ENCODE measurements at places on chromosomes 4 and X.

DNA sequence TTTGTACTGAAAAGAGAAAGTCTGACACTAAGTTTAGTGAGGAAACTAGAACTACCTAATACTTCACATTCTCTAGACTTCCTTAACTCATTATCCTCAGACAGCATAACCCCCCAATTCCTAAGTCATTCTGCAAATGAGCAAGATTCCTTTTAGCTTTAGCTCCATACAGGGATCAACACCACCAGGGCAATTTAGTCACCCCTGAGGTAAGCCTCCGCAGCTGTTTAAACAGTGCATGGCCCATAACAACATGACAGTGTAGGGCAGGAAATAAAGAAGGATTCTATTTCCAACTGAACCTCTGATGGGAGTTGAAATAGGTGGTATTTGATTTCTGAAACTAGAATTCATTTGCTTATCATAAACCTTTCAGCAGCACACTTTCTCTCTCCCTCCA is 112.8 kb upstream of the DKK2 start:
- DNase-seq = no peak

DNA sequence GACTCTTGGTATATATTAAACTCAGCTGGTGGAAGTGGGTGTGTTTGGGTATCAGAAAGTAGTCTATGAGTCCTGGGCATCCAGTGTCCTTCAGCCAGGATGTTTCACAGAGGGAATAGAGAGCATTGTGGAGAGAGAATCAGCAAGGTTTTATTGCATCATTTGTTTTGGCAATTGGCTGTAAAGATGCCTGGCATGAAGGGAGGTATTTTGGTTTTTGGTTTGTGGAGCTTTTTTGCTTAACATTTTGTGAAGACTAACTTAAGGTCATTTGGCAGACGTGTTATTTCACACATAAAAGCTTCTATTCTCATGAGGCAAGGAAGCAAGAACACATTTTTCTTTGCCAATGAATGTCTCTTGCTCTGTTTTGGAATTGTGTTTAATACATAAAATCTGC is 71.1 kb downstream of the DCLK2 start:
- no peak for DNase-seq

DNA sequence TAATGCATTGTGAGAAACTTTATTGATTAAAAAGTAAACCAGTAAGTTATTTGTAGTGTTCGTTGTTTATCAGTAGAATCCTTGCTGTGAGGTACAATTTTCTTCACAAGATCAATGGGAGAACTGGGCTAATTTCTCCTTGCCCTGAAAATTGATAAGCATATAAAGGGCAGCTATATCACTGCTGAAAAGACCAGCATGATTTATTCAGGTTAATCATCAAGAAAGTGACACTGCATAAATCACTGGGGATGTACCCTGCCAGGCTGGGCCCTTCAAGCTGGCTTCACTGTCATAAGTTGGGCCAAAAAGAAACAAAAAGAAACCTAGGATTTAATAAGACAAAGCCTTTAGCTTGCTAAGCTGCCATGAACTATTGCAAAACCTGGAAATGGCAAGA is 746.7 kb downstream of the STPG2 start:
- DNase-seq = no peak

DNA sequence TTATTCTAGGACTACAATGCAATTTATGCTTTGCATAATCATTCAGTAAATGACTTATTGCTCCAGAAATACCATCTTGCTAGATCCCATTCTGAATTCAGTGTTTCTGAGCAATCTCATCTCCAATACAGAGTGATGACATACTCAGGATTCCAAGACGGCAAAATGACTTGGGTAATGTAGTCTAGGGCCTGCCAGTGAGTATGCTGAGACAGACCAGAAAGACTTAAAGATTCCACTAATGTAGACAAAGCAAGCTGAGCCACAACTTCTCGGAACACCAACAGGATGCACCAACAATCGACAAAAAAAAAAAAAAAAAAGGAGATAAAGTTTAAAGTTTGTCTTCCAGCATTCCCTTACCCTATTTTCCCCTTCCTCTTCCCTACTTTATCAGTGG is 919 bp upstream of the SEC24B start:
- no peak for DNase-seq

DNA sequence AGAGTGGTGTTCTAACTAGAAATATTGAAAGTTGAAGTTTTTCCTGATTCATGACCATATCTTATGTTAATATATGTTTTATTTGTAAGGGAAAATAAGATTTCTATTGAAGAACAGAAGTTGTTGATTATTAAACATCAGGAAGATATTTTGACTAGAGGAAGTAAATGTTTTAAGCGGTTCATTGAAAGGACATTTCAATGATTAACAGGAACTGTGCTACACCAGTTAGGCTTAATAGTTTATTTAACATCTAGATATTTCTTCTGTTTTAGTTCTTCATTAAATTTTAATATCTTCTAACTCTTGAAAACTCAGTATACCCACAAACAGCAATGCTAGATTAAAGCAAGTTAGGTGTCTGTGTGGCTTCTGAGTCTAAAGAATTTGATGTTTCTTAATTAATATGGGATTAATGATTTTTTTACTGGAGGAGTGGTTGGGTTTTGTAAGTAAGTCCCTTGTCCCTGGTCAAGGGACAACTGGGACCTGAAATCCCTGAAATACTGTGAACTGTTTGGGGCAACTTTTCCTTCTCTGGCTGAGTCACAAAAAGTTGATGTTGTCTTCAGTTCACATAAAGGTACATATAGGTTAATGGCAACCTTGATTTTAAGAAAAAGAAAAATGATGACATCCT is 42.9 kb upstream of the CYP4V2 start:
- DNase-seq = no peak

DNA sequence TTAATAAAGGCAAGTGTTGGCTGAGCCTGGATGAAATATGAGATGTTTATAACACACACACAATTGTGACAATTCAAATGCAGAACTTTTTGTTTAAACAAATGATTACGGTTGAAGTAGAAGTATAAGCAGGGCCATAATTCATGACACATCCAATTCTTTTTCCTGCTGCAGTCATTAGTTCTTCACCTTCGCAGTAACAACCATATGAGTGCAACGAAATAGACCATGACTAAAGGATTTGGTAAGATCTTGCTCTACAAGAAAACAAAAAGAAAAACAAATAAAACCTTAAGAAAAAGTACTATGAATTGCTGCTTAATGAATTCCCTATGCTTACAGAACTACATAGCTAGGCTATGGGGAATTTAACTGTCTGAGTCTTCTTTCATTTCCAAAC is 13.9 kb upstream of the BMPR1B start:
- DNase-seq = no peak

DNA sequence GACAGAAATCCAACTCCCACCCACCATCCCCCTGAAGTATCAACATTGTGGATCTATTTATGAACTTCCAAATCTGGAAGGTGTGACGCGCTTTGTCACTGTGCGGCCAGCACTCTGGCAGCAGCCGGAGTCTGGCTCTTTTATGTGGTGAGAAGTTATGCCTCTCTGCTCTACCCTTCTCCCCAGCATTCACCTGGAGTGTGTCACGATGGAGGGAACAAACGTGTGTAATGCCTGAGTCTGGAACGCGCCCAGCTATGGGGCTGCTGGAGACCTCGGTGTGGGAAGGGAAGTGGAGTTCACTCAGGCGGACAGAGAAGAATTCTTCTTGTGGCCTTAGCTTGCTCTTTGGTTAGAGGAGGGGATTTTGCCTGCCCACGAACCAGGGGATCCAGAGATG is 222.1 kb upstream of the RPL34 start:
- no peak for DNase-seq

DNA sequence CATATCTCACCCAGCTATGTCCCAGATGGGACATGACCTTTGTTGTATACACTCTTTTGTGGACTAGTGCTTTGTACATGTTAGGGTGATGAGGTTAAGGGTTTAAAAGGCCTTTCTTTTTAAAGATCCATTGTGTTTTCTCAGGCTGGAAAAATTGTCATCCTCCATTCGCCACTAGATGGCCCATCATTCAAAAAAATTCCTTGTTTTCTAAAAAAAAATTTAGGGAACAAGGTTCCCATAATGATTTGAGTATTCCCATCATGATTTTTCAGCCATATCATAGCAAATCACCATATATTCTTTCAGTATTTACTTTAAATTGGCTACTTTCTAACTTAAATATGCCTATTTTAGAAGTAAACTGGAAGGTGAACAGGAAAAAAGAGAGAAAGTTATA is 91.9 kb upstream of the TMEM164 start:
- no peak for DNase-seq

- DNase-seq = no peak
Measured at GRCh38 chr4:68748181-68748991, 67.4 kb upstream of the UGT2B10 start.

- DNase-seq = no peak
Measured at GRCh38 chr4:40826821-40827220, 77.1 kb downstream of the NSUN7 start.

DNA sequence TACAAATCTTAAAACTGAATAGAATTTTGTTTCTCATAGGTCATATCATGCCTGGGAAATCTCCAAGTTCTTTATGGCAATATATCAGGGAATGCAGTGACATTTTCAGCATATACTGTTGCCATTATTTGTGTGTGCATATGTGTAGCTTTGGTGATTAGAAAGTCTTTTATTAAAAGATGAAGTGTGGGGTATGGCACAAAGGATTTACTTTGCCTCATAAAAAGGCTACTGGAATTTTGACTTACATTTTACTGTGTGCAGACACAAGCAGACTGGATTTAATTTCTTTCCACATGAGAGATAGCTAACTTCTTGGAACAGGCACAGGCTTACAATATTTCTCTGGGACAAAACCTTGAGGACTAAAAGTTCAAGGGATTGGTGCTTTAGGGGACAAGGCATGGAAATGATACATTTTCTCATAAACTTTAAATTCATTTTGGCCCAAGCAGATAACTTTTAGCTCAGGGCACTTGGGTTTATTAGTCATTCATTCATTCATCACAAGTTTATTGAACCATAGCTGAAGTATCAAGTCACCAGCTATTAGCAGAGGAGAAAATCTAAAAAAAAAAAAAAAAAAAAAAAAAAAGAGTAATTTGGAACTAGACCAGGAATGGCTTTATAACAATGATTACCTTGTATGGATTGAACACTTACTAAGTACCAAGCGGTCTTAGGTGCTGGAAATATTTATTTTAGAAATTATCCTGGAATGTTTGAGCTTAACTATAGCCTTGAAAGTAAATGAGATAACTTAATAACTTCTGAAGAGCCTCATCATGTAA is 191.5 kb downstream of the SLIT2 start:
- no peak for DNase-seq

- no peak for DNase-seq
Measured at GRCh38 chr4:79209822-79210635, 115.8 kb downstream of the NAA11 start.

GRCh38 chr4:60682901-60683300 is 517.2 kb upstream of the ADGRL3 start:
- no peak for DNase-seq

- DNase-seq = no peak
Measured at GRCh38 chr4:26622913-26623312, 39.0 kb downstream of the TBC1D19 start.

DNA sequence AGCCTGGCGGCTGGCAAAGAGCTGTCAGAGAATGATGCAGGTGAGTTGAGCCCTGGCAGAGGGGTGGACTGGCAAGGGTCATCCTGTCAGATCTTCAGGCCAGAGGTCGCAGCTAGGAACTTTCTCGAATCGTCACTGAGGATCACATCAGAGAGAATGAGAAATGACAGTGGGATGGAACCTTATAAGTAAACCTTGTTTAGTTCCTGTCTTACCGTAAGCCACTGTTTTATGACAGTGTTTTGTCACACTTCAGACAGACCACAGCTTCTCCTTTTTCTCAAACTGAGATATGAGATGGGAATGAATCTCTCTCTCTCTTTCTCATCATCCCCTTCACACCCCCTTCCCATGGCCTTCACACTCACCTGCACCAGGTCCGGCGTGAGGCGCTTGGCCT is 9.3 kb downstream of the DIPK2B start:
- no peak for DNase-seq

- DNase-seq = no peak
Measured at GRCh38 chrX:79287724-79288123, 79.4 kb downstream of the ITM2A start.

DNA sequence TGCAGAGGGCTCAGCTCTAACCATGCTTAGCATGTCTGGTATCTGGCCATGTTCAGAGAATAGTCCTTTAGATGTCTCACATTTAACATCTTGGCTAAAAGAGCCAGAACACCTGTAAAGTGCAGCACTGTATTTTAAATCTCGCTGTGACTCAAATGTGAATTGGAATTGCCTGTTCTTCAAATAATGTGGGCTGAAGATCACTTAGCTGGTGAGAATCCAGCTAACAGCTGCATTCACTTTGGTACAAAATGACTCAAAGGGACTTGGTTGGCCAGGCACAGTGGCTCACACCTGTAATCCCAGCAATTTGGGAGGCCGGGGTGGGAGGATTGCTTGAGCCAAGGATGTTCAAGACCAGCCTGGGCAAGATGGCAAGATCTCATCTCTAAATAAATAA is 63.5 kb upstream of the PLAC8 start:
- DNase-seq = no peak

GRCh38 chrX:10945498-10945897 is 165.6 kb upstream of the HCCS start:
- DNase-seq = no peak

- DNase-seq = no peak
Measured at GRCh38 chr4:23455456-23456158, 434.2 kb downstream of the PPARGC1A start.

DNA sequence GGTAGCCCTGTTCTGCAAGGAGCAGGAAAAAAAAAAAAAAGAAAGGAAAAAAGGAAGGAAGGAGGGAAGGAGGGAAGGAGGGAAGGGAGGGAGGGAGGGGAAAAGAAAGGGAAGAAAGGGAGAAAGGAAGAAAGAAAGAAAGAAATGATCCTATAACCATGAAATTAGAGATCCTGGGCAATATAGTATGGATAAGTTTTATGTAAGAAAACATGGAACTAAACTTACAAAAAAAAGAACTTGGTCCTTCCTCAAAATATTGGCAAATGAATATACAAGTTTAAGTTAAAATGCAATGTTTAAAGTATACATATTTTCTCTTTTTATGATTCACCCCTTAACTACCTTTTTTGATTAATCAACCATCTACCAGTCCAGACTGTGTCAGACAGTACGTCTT is 18.9 kb downstream of the BBS7 start:
- no peak for DNase-seq

DNA sequence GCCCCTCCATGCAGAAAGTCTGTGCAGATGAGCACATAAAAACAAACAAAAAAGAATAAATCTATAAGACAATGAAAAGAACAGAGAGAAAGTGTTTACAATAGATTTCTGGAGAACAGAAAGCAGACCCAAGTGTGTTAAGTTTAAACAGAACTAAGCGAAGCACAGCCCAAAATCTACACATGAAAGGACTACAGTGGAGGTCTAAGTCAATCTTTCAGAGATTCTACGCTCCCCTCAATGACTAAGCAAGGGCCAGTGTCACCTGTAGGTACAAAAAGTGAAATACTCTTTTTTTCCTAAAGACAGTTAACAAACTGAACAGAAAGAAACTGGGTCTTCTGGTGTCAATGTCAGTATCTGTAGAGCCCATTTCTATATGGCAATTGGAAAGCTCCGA is 18.2 kb downstream of the CLOCK start:
- no peak for DNase-seq

DNA sequence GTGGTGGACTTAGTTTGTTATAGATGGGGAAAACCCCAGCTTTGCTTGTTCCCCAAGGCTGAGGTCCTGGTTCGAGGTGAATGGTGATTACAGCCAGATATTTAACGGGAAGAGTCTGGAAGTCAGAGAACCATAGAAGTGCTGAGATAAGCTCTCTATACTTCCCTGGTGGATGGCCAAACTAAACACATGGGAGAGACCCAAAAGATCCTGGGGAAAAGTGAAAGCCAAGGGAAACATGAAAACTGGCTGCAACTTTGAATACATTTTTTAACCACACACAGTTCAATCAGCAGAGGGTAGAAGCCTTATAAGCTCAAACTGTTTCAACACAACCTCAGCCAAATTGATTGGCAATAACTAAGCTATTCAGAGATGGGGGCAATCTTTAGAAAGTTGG is 29.3 kb upstream of the SRPX start:
- no peak for DNase-seq

Measured in stimulated activated CD4-positive, alpha-beta T cell treated with anti-CD3 and anti-CD28 coated beads, Interleukin-15, amount 100 ng/mL, for 1 hour (primary cell).